ENCODE measurements at places on chromosomes 4 and X.
A peak's percentile ranks its signal among the peaks of the same experiment; 100 is the strongest.

- DNase-seq, result peak; percentile 24
These were observed 5.9 kb downstream of the IRAK1 start for GRCh38 chrX:154013614-154014360.

DNA sequence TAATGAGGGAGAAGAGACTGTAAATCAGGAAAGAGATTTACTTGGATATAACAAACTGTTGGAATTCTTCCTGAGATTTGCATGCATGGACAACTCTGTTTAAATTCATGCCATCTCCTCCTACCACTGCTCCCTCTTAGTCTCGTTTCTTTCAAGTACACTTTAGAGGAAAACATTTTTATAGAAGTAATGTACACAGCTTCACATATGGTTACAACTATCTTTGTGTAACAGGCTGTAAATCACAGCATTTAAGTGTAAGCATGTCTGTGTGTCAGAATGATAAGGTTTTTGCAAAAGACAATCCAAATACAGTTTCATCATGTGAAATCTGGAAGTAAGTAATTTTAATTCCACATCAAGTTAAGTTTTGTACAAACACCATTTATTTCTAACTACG is 21.5 kb upstream of the ENPEP start:
- DNase-seq, result no peak

DNA sequence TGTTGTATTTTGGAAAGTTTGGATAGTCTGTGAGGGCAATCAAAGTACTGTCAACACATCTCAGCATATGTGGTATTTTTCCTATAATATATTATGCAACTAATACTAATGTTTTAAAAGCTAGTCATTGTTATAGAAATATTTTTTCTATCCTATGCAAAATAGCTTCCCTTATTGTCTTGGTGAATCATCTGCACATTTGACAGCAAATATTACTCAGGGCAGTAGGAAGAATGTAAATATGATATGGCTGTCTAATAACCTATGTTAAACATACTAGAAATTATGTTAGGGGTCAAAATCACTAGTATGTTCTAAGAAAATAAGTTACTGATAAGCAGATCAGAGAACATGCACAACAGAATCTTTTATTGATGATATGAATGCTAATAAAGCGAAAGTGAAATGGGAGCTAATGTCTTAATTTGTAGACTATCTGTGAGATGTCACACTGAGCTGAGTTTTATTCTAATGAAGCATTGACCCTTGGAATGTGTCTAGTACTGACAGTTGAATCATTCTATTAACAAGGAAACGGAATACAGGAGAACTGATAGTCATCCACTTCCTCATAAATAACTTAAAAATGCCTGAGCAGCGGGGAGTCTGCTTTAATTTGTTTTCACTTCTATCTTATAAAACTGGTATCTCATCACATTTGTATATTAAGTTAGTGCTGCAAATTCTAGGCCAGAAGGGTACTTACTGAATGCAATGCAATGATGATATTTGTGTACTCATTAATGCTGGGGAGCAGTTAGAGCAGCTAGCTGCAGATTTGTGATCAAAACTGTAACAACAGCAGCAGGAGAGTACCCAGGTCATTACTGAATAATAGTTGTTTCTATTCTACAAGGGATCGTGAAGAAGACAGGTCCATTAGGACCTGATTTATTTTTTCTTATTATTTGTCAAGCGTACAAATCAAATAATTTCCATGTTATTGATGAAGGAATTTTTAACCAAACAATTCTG is 440.3 kb upstream of the AADAT start:
- DNase-seq, result no peak

DNA sequence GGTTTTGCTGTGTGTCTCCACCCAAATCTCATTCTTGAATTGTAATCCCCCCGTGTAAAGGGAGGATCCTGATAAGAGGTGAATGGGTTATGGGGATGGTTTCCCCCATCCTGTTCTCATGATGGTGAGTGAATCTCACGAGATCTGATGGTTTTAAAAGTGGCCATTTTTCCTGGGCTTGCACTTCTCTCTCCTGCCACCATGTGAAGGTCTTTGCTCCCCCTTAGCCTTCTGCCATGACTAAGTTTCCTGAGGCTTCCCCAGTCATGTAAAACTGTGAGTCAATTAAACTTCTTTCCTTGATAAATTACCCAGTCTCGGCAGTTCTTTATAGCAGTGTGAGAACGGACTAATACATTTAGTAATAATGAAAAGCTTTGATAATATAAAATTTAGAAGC is 46.9 kb downstream of the ANTXR2 start:
- DNase-seq, result no peak

GRCh38 chr4:37561803-37562207 is 124.4 kb downstream of the RELL1 start:
- DNase-seq, result no peak

DNA sequence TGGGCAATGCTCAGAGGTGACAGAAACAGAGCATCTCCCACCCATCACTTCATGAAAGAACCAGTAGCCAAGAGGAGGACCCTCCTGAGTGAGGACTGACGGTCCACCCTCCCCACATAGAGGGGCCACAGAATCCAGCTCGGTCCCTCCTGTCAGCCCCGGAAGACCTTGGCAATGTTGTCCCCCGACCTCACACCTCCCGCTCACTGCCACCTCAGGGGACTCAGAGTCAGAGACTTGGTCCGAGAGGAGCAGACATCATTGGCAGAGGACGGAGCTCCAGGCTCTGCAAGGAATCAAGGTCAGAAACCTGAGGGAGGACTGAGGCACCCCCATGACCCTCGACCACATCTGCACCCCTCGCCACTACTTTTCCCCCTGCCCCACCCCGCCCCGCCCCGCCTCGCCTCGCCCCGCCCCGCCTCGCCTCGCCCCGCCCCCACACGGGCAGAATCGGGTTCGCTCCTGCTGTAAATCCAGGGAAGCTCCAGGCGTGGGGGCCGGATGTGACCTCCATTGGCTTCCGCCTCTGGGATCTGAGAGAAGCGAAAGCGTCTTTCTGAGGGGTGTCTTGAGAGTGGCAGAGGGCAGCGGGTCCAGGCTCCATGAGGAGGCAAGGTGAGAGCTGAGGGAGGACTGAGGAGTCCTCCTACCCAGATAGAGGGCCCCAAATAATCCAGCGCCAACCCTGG is at the start of gene MAGEA11:
MAGEA11 (plus strand) TSS at position 516 of the 692 bp plus-strand sequence. CDS start 1,100 bp downstream, outside the sequence.
- no peak for DNase-seq

DNA sequence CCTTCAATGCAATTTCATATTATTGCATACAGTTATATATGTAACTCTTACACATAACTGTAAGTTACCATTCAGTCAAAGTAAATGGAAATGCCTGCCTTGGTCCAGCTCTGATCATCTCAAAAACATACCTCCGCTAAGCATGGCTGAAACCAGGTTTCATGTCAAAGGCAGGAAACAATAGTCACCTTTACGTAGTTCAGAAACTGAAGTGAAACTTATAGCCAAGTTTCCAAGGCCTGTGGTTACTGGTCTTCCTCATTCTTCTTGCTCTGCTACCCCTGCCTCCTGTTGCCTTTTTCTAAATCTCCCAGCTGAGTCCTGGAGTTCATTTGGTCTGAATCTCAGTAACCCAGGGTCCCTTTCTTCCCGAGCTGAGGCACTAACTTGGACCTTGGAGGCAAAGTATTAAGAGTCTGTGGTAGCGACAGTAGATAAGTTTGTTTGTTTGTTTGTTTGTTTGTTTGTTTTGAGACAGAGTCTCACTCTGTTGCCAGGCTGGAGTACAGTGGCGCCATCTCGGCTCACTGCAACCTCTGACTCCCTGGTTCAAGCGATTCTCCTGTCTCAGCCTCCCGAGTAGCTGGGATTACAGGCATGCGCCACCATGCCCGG is 30.8 kb downstream of the DAPP1 start:
- DNase-seq, result peak; percentile 43

- DNase-seq, result no peak
These were observed 24.4 kb upstream of the PDE5A start for GRCh38 chr4:119652998-119653397.

GRCh38 chr4:167421201-167421600 is 186.9 kb upstream of the SPOCK3 start:
- DNase-seq, result no peak

GRCh38 chrX:132413459-132413858 is 75.4 kb downstream of the MBNL3 start:
- DNase-seq, result no peak

- DNase-seq, result no peak
These were observed 16.5 kb downstream of the TKTL1 start for GRCh38 chrX:154312116-154312515.

DNA sequence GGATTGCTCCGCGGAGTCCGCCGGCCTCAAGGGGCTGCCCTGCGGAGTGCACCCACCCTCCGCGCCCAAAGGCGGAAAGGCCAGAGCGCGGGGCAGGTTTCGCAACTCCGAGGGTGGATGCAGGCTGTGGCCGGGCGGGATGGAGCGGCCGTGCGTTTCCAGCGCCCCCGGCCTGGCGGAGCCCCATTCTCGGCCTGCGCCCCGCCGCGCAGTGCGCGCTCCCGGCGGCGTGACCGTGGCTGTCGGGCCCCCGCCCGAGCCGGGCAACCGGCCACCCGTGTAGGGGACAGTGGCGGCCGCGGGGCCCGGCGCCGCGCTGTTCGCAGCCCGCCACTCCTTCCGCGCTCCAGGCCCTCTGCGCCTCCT is 331 bp downstream of the SETD7 start:
- DNase-seq, result peak; percentile 33

- peak; percentile 82 for DNase-seq
These were observed 47.7 kb downstream of the PRPS1 start for GRCh38 chrX:107675823-107676555.

GRCh38 chr4:152941411-152941810 is 5.3 kb downstream of the FHDC1 start:
- DNase-seq, result no peak

GRCh38 chr4:169338241-169338640 is 67.5 kb upstream of the SH3RF1 start:
- no peak for DNase-seq

DNA sequence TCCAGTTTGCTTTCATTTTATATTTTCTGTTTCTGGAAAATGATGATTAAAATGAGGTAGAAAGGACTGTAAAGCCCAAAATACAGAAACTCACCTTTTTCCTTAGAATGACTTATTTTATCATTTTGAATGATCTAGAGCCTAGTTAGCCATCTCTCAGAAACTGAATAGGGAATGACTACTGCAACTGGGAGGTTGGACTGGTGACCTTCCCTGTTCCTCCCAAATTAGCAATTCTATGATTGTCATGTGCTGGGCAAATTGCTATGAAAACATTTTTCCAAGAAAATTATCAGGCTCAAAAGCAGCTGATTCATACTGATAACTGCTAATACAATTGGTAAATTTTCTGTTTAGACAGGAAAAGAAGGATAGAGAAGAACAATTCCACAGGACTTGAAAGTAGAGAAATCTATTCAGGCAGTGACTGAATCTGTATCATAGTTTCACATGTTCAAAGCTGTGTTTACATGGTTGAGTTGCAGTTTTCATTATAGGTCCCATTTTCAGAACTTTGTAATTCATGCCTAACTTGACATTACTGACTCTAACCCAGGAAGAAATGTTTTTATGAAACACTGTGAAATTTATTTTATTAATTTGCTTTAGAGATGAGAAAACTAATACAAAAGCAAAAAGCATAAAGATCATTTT is 43.4 kb upstream of the SEC24B start:
- no peak for DNase-seq

DNA sequence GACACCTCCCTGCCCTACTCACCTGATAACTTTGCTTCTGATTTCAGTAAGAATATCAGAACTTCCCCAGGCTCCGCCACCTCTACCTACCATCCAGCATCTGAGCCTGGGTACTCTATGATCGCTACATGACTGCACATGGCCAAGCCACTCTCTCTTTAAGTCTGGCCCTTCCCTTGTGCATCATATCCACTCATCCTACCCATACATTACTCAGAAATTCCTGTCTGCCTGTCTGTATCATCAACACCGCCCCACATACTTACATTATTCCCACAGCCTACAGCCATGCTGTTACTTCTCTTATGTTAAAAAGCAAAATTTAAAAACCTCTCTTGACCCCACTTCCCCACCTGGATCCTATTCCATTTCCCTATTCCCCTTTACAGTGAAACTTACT is 84.7 kb downstream of the SCD5 start:
- no peak for DNase-seq

DNA sequence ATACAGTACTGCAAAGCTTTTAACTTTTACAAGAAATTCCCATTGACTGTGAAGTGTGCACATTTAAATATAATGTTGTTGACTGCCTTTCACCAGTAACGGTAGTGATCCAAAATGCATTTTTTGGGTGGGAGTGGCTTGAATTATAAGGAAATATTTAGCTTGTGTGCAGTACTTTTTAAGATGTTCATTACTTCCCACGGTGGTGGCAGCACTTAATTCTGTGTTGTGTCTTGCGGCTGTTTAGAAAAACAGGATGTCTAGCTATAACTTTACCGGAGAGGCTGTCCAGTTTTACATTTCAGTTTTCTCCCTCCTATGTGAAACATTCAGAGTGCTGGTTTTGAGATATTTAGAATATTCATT is 1.7 kb downstream of the TMEM131L start:
- no peak for DNase-seq

- no peak for DNase-seq
These were observed 375.2 kb downstream of the MAGEE1 start for GRCh38 chrX:76802708-76803107.

DNA sequence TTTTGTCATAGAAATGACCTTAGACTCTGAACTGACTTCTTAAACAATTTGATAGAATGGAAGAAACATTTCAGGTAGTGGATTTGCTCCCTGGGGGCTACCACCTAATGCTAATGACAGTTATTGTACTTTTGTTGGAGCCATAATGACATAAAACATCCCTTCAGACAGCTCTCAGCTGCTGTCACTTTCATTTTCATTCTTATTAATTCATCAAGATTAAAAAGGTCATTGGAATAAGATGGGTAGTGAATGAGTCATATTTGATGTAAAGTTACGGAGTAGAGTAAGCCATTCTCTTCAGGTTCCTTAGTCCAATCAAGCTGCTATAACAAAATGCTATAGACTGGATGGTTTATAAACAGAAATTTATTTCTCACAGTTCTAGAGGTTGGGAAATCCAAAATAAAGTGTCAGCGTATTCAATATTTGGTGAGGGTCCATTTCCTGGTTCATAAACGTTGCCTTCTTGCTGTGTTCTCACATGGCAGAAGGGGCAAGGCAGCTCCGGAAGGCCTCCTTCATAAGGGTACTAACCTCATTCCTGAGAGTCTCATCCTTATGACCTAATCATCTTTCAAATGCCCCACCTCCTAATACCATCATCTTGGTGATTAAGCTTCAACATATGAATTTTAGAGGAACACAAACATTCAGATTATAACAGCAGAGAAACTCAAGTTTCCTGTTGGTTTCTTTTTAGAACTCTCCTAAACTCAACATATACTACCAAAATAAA is 268.5 kb downstream of the ARAP2 start:
- no peak for DNase-seq

GRCh38 chr4:111031596-111031995 is 408.7 kb upstream of the PITX2 start:
- DNase-seq, result no peak

Measured in HL-60 (cell line).